ENCODE measurements at places on chromosomes 16 and 17.

DNA sequence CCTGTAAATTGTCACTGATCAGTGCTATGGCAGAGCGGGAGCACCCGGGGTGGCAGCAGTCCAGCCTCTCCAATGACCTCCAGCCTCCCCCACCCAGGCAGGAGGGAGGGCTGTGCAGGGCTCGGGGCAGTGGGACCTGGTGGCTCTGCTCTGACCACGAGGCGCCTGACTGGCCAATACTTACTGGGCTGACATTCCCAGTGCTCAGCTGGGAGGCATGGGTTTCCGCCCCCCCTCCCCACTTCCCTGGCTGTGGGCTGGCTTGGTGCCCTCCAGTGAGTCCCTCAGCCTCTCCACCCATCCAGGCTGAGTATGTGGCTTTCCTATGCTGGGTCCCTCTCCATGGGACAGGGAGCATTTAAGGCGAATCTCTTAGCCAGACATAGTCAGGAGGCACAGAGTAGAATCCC lies 2.7 kb downstream of the SOCS3 start:
- DNase-seq, result no peak

- peak; percentile 93 for DNase-seq
These were observed at the start of gene C16orf54 for GRCh38 chr16:29745853-29746345. Gene C16orf54 (minus strand): TSS chr16:29745990. CDS start chr16:29744951, 1,039 bp downstream.

DNA sequence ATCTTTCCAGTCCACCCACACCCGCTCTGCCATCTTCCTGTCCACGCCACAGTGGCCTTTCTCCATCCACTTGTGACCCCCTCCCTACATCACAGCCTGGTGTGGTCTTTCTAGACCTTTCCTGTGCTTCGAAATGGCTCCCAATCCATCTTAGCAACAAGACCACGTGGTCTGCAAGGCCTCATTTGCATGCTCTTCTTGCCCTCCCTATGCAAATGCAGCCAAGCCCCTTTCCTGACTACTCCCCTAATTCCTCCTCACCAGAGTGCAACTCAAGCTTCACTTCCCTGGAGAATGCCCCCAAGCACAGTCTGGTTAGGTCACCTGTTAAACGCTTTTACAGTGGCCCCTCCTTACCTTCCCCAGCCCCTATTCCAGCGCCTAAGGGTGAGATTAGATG lies 6.1 kb downstream of the PPP1R9B start:
- DNase-seq, result no peak

GRCh38 chr17:39014044-39014794 lies 47.0 kb upstream of the FBXO47 start:
- DNase-seq, result no peak

GRCh38 chr16:50025537-50025931 lies 509 bp downstream of the CNEP1R1 start:
- no peak for DNase-seq

GRCh38 chr16:80680839-80681238 lies 123.6 kb downstream of the CDYL2 start:
- no peak for DNase-seq

GRCh38 chr17:73826181-73826871 lies 182.1 kb upstream of the SDK2 start:
- no peak for DNase-seq

GRCh38 chr16:14640538-14640937 lies 7.8 kb downstream of the BFAR start:
- no peak for DNase-seq

DNA sequence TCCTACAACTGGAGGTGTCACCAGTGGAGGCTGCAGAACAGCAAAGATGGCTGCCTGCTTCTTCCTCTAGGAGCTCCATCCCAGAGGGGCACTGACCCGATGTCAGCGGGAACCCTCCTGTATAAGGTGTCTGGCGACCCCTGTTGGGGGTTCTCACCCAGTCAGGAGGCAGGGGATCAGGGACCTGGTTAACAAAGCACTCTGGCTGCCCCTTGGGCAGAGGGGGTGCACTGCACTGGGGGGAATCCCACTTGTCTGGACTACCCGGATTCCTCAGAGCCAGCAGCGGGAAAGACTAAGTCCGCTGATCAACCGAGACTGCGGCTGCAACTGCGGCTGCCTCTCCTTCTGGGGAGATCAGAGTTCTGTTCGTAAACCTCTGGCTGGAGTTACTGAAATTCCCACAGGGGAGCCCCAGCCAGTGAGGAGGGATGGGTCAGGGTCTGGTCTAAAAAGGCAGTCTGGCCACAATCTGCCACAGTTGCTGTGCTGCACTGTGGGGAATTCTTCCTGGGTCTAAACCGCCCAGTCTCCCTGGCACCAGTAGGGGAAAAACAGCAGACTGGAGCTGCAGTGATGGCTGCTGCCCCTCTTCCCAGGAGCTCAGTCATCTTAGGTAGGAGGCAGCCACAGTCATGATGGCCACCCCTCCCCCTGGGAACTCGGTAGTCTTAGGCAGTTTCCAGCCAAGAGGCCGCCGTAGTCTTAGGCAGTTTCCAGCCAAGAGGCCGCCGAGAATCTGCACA lies 213.4 kb downstream of the CYB561 start:
- no peak for DNase-seq

DNA sequence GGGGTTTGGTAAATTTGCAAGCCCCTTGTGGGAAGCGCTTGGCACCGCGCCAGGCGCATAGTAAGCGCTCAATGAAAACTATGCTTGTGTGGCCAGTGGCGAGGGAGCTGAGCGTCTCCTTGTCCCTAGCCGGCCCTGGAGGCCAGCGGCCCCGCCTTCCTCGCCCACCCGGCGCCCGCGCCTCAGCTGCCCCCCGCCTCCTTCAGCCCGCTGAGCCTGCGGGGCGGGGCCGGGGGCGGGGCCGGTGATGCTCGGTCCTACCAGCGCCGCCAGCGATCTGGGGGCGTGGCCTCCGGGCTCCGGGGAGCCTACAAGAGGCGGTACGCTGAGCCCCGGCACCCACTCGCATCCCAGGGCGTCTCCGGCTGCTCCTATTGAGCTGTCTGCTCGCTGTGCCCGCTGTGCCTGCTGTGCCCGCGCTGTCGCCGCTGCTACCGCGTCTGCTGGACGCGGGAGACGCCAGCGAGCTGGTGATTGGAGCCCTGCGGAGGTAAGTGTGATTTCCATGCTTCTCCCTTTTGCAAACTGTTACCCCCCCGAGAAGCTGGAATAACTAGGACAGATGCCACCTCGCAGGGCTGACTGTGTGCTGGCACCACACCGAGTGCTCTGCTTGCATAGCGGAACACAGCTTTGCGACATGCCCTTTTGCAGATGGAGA lies at the start of gene CRISPLD2:
CRISPLD2 (plus strand) TSS at position 342 of the 661 bp plus-strand sequence. CDS start 18,511 bp downstream, outside the sequence.
- DNase-seq, result peak; percentile 90

GRCh38 chr17:60443713-60444112 lies 21.4 kb downstream of the CHCT1 start:
- no peak for DNase-seq

- DNase-seq, result no peak
These were observed 103.7 kb downstream of the NOG start for GRCh38 chr17:56697190-56697589.

- peak; percentile 23 for DNase-seq
These were observed 1.7 kb downstream of the CRAMP1 start for GRCh38 chr16:1613728-1614455.

- DNase-seq, result no peak
These were observed 6.6 kb downstream of the NEUROD2 start for GRCh38 chr17:39600997-39601597.

GRCh38 chr17:17677299-17678040 lies 3.8 kb upstream of the RAI1 start:
- no peak for DNase-seq

DNA sequence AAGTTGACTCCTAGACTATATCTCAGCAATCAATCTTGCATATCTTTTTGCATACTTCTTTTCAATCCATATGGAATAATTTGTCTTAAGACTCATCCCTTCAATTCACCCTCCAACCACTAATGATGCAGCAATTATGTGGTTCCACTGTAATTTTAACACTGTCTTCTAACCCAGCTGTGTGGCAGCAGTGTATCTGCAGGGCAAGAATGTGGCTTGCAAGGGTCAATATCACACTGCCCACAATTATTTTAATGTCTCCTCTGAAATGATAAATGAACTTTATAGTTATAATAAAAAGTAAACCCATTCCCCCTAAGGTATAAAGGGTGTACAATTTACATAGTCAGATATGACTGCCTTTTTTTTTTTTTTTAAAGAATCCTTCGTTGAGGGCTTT lies 48.6 kb downstream of the FTO start:
- DNase-seq, result no peak

- no peak for DNase-seq
These were observed 45.8 kb downstream of the RTN4RL1 start for GRCh38 chr17:1979182-1979985.

GRCh38 chr16:87465879-87466278 lies 26.9 kb downstream of the ZCCHC14 start:
- DNase-seq, result no peak

DNA sequence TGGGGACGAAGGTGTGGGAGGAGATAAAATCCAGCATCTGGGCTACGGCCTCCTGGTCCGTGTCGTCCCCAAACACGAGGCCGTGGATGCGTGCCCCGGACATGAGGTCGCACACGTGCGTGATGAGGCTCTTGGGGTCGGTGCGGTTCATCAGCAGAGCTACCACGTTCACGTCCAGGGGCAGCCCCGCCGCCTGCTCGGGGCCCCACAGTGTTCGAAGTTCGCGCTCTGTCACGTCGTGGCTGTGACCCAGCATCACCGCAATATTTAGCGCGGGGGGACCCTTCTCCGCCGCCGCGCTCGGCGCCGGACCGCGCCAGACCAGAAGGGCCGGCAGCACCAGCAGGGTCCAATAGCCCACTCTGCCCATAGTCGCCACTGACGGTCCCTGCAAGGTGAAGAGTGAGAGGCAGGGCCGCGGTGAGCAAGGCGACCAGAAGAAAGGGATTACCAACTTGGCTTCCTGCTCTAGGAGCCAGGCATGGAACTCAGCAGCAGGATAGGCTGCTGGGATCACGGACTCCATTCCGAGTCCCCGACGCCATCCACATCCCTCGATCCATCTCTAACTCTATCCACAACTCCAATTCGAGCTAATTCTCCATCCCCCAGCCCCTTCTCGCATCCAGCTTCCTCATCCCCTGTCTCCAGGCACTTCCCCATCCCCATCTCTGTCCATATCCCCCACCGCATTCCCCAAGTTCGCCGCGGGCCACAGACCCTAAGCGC lies 2.0 kb downstream of the GRIN2A start:
- no peak for DNase-seq

GRCh38 chr17:62704381-62704971 lies 77.0 kb downstream of the MRC2 start:
- no peak for DNase-seq

GRCh38 chr17:57965521-57966160 lies 10.4 kb upstream of the CUEDC1 start:
- DNase-seq, result no peak

GRCh38 chr16:56356276-56357240 lies 68.8 kb downstream of the AMFR start:
- peak; percentile 68 for DNase-seq

- DNase-seq, result no peak
These were observed 4.0 kb upstream of the DLX3 start for GRCh38 chr17:49998836-49999511.

DNA sequence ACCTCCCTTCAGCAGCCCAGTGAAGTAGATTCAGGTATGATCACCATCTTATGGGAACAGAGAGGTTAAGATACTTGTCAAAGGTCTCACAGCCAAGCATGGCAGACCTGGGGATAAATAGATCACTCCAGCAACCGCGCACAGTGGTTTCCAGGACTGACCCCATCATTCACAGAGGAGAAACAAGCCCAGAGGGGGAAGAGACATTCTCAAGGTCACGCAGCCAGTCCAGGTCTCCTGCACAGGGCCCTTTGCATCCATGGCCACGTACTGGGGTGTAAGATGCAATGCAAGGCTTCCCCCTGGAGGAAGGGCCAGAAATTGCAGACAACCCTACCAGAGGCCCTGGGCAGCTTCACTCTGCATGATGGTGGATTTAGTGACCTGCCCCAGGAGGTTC lies 19.9 kb downstream of the TLE7 start:
- DNase-seq, result peak; percentile 46

DNA sequence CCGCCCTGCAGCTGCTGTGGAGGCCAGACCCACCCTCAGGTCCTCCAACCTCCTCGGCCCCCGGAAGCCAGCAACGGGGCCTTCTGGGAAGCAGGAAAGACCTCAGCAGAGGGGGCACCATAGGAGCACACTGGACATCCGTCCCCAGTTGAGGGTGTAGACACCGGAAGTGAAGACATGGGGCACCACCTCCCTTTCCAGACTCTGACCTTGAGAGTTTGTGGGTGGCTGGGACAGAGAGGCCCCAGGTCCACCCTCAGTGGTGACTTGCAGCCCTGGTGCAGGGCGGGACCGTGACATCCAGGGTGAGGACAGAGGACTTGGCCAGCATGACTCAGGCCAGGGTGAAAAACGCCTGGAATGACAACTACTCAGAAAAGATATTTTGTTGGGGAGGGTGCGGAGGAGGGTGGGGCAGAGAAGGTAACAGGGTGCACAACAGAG lies 19.9 kb downstream of the CEP295NL start:
- no peak for DNase-seq

DNA sequence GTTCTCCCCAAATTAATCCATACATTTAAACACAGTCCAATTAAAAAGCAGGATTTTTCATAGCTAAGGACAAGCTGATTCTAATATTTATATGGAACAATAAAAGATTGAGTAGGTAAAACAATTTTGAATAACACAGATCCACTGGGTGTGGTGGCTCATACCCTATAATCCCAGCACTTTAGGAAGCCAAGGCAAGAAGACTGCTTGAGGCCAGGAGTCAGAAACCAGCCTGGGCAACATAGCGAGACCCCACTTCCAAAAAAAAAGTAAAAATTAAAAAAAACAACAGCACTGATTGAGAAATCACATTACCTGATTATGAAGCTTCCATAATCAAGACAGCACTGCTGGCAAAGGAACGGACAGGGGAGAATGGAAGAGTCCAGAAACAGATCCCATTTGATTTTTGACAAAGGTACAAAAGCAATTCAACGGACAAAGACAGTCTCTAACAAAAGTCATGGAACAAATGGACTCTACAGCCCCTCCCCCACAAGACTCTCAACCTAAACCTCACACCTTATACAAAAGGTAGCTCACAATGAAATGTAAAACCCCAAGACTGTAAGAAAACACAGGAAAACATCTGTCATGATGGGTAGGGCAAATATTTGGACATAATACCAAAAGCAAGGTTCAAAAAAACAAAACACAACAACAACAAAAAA lies 17.9 kb downstream of the USP7 start:
- DNase-seq, result no peak

DNA sequence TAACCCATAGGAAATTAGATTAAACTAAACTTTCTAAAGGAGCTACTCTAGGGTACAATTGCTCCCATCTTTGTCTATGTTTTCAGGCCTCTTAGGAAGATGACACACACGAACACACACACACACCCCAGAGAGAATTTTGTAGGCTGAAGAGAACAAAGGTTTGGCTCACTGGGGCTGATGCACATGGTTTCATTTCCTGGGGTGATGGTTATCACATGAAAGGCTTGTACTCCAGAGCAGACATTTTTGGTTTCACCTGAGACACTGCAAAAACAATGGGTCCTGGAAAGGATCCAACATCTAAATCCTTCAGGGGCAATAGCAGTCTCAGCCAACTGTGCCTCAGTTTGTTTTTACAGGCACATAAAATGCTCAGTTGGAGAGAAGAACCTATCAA lies 62.8 kb downstream of the GRB7 start:
- DNase-seq, result peak; percentile 61
